ENCODE measurements at places on chromosomes 11 and 22.

DNA sequence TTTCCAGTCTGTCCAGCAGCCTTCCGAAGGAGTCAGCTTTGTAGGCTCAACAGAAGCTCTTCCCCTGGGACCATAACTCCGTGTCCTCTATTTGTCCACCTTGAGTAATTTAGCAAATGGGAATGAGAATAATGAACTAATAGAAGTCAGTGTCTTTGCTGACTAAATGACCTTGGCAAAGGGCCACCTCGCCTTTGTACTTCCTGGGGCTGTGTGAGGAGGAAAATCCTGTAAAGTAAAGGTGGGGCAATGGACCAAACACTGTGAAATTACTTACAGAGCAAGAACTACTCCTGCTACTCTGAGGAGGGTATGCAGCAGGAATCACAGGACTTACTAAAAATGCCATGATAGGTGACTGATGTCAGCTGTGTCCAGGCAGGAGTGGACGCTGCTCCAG is 36.2 kb upstream of the CSNK2A3 start:
- DNase-seq, result no peak

- DNase-seq, result no peak
These were observed 476.0 kb upstream of the ANO3 start for GRCh38 chr11:25855916-25856315.

DNA sequence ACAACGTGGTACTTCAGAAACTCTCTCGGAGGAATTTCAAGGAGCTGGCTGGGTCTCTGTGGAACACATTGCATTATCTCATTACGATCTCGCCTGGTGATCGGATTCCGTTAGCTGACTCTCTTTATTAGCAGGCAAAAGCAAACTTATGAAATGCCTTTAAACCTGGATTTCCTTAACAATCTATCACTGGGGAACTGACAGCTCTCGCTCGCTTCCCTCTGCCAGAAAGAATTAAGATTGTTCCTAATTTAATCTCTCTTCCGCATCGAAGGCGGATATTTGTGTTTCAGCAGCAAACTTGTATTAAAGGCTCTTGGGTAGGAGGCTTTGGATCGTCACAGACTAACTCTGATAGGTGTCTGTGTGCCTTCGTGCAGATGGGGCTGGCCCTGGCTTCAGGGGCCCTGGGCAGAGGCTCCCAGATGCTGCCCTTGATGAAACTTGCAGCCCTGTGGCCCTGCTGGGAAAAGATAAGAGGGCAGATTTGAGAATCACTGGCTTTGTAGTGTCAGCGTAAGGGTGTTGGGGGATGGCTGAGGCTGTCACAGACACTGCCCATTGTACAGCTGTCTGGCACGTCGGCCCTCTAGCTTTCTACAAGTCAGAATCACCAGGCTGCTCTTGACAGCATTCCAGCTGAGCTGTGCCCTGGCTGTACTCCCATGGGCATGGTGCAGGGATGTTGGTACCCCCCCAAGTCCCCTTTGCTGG is 162.2 kb upstream of the NECTIN1 start:
- DNase-seq, result no peak

GRCh38 chr11:64519541-64519940 is 71.5 kb upstream of the SLC22A12 start:
- peak; percentile 62 for DNase-seq

DNA sequence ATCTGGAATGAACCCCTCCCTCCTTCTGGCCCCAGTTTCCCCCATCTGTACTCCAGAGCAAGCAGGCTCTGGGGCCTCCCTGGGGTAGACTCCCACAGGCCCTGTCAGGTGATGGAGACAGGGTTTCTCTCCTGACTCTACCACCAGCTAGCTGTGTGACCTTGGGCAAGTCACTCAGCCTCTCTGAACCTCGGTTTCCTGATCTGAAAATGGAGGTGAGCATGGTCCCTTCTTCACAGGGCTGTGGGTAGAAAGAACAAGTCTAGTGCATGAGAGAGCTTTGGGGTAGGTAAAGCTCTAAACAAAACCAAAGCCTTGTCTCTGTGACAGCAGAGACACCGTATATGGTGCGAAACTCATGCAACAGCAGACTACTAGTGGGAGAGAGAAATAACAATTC is 5.6 kb downstream of the CD5 start:
- no peak for DNase-seq

DNA sequence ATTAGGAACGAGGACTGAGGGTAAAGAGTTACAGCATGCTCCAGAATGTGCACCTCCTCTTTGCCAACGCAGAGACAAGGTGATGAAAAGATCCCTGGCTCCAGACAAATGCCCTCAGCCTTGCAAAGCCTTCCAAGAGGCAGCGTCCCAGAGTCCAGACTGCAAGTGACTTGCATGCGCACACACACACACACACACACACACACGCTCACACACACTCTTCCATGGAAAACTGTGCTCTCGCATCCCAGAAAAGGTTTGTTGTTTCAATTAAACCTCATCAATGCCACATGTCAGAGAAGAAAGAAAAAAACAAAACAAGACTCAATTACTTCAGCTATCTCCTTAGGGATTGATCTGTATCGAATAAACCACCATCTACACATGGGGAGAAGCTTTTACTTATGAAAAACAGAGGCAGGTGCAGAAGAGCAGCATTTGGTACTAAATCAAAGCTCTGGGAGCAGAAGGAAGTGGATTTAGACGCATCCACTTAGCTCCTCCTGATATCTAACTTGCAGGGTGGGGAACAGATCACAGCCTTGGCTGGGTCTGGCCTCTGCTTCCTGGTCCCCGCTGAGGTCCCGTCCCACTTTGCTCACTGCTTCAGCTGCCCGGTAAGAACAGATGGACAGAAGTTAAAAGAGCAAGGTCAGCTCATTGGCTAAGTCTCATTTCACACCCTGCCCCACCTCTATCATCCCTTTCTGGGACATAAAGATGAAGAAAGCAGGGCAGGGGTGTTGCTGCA is 249.8 kb upstream of the BLID start:
- no peak for DNase-seq

- peak; percentile 27 for DNase-seq
These were observed 57.9 kb upstream of the PARVA start for GRCh38 chr11:12319461-12319951.
